ENCODE measurements at places on chromosomes 2 and 18.
A peak's percentile ranks its signal among the peaks of the same experiment; 100 is the strongest.

DNA sequence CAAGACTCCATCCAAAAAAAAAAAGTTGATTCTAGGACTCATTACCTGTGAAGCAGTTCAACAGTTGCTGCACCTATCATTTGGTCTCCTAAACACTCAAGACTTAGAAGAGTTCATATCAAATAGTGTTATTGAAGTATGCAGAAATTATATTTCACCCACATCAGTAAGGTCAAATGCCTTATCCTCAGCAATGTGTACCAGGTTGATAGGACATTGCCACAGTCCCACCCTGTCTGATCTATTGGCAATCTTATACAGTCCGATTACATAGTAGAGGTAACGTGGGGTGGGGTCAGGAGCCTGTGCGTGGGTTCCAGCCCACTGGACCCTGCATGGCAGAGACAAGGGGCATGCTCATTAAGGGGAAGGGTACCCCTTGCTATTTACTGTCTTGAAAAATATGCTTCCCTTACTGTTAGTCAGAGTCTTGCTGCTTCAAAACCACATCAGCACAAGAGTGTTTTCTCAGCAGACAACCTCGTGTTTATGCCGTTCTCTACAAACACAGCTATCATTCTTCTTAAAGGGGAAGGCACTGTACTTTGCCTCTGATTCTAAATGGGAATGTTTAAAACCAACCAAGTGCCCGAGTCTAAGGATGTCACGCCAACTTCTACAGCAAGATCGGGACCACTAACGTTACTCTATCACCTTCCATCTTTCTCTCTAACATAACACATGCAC is 115.2 kb downstream of the MTCL1 start:
- no peak for DNase-seq

- peak; percentile 76 for DNase-seq
Observed at GRCh38 chr2:86747711-86748639, 27.9 kb downstream of the RMND5A start.

- DNase-seq = no peak
Observed at GRCh38 chr2:10774394-10774793, 38.2 kb downstream of the PDIA6 start.

- no peak for DNase-seq
Observed at GRCh38 chr2:231015926-231016325, 20.0 kb downstream of the SPATA3 start.

GRCh38 chr2:216555274-216555673 is 56.6 kb downstream of the RPL37A start:
- DNase-seq = peak; percentile 21

- DNase-seq = no peak
Observed at GRCh38 chr2:1614564-1614963, 129.8 kb downstream of the PXDN start.

- DNase-seq = no peak
Observed at GRCh38 chr2:96103187-96103601, 13.2 kb downstream of the ADRA2B start.

- no peak for DNase-seq
Observed at GRCh38 chr2:166360906-166361305, 14.8 kb downstream of the SCN9A start.

- DNase-seq = peak; percentile 68
Observed at GRCh38 chr2:191617575-191617974, 60.4 kb upstream of the NABP1 start.

DNA sequence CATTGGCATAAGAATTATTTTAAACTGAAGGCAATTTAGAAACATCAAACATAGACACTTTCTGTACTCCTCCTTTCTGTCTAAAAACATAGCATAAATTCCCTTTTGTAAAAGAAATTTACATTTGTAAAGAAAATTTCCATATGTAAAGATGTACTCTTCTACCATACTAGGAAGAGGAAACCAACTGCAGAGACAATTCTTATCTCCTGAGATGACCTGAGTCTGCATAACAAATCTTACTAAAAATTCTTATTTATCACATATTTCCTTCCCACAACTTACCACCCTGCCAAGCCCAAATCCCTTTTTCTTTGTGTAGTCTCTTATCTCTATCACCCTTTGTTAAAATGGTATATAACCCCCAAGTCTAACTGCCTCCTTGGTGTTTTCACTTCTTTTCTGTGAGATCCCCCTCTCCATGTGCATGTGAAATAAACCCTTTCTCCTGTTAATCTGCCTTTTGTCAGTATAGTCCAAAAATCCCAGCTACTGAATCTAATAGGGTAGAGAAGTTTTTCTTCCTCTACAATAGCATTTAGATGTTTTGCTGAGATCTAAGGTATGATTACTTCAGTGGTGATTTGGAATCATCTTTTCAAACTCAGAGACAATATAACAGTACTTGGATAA is 81.0 kb downstream of the CHN1 start:
- DNase-seq = no peak

DNA sequence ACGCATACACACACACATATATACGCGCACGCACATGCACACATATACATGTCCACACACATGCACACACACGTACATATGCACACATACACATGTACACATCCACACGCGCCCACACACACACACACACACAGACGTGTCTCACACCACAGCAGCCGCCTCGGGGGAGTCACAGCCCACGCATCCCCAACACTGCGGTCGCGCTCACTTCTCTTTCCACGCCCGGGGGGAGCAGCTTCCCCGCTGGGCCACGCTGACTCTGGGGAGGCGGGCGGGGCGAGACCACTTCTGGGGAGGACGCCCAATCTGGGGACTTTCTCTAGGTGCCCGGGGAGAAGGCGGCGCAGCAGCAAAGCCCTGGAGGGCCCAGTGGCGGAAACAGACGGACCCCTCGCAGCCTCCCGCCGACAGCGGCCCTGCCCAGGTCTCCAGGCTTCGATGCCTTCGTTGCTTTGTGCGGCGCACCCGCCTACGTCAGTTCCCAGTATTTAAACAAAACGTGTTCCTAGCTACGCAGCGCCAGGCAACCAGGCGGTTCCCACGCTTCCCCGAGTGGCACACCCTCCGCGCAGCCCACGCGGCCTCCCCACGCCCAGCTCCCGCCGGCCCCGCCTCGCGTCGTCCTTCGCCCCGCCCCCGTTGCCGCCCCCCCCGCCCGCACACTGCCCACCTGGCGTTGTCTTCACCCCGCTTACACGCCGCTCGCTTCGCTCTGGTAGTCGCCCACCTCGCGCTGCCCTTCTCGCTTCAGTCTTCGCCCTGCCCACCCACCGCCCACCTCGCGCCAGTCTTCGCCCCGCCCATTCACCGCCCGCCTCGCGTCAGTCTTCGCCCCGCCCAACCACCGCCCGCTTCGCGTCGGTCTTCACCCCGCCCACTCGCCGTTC is 810 bp upstream of the RBFA start:
- DNase-seq = peak; percentile 89

GRCh38 chr18:79525556-79526467 is 130.1 kb downstream of the NFATC1 start:
- DNase-seq = no peak

DNA sequence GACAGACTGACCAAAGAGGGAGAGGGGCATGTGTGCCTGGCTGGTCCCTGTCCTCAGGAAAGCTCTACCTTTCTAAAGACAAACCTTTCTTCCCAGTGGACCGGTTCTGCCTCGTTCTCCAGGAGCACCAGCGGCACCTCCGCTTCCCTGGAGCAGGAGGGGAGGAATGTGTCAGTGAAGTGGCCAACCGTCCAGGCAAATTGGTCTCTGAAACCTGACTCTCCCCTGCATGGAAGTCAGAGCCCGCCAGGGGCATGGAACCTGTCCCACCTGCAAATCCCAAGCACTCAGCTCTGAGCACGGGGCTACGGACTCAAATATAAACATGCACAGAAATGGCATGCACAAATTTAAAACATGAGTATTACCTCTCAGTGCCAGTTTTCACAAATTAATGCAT is 62.9 kb downstream of the COL6A3 start:
- no peak for DNase-seq

DNA sequence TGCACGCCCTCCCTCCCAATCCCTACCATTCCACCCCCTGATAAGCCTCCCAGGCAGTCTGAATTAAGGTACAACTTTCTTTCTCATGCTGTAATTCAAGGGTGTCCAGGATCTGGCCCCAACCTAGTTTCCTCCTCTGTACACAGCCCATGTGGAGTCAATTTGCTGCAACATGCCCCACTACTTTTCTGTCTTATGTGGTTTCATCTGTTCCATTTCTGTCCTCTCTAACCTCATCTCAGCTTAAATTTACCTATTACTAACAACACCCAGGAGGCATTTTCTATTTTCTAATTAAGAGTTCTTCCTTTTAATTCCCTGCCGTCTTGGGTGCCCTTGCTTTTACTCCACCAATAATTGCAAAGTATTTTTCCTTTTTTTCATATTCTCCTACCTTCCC is 10.0 kb downstream of the PPP4R1 start:
- no peak for DNase-seq

DNA sequence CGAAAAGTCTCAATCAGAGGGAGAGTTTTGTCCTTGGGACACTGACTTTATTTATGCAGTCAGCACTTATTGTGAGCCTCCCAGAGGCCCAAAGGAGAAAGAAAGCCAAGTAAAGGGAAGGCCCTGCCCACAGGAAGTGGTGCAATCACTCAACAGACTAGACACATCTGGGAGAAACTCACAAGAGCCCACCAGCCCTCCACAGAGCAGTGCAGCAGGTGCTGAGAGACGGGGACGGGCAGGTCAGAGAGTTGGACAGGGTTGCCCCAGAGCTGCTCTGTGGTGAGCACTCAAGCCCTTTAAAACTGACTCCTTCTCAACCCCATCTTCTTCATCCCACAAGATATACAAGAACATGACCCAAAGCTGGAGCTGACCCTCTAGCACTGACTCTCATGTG is 96.0 kb downstream of the TFCP2L1 start:
- peak; percentile 44 for DNase-seq

DNA sequence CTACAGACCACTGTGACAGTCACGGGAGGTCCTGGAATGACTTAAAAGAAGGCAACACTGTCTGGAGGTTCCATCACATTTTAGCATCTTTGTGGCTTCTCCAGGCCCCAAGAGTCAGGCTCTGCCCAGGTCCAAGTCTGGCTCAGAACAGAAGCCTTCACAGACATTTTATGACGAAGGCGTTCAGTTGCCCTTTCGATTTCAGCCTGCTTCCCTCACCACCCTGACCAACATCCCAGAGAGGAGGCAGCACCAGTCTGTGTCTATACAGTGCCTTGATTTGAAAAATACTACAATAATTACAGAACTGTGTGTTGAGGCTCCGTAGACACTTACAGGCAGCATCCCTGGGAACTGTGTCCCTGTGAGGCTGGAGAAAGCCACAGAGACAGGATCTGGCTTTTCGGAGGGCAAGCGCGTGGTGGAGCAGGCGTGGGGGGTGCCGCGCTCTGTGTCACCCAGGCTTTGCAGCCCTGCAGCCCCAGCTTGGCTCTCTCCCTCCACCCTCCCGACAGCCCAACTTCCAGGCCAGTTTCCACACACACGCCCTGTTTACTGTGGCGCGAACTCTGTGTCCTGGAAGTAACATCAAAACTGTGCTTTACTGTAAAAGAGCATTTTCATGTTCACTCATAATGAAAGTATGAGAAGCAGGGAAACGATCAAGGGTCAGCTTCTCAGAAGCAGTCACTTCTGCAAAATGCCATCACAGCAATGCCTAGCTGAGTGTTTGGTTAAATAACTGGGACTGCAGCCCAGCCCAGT is 153.5 kb upstream of the ALKAL2 start:
- DNase-seq = no peak

DNA sequence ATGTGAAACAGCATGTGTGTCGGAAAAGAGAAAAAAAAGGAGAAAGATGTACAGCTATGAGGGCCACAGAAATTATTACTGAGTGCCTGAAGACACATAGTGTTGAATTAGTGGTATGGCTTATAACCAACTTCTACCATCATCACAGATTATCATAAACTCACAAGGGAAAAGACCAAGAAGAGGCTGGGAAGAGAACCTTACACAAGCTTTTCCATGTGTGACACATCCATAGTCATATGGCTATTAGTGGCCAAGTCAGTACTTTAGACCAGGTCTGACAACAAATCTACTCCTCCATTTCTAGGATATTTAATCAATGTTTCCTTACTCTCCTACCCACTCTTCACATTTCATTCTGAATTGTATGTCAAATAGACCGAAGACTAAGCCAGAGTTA is 3.5 kb upstream of the GALNT5 start:
- no peak for DNase-seq

GRCh38 chr18:74444104-74444503 is 13.0 kb downstream of the DIPK1C start:
- DNase-seq = no peak

DNA sequence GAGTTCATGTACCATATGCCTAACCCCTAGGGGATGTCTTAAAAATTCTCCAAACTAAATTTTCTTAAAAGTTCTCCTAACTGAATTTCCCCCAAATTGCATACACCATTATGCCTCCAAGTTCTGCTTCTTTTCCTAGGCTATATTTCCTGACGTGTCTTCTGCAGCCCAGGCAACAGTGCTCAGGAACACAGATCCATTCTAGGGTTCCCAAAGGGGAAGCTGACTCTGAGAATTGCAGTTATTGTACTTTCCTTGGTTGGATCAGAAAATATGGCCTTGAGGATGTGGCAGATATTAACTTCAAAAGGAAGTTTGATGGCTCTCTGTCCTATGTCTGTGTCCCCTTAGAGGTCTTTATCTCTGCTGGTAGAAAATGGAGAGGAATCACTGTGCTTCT is 124.3 kb downstream of the TMEM17 start:
- peak; percentile 28 for DNase-seq

GRCh38 chr18:7512348-7512747 is 54.8 kb upstream of the PTPRM start:
- DNase-seq = no peak

- no peak for DNase-seq
Observed at GRCh38 chr2:181515719-181516118, 58.5 kb downstream of the ITGA4 start.

- DNase-seq = no peak
Observed at GRCh38 chr2:180324182-180324581, 317.1 kb upstream of the CWC22 start.

- no peak for DNase-seq
Observed at GRCh38 chr18:49002881-49003280, 52.1 kb upstream of the SMAD7 start.

- DNase-seq = no peak
Observed at GRCh38 chr2:25402477-25402876, 60.8 kb upstream of the DNMT3A start.
